ENCODE measurements at places on chromosomes 12 and 14.
A peak's percentile ranks its signal among the peaks of the same experiment; 100 is the strongest.

GRCh38 chr14:68513838-68514607, 278.8 kb downstream of the ZFP36L1 start:
- DNase-seq: no peak
- peaks cover 10% of the 10 kb centered on the region for H3K4me1 ChIP-seq
- H3K36me3 ChIP-seq: no peaks in the 10 kb centered on the region
- no peak overlapping the region for H3K27ac ChIP-seq
- no peaks in the 10 kb centered on the region for H3K27me3 ChIP-seq

DNA sequence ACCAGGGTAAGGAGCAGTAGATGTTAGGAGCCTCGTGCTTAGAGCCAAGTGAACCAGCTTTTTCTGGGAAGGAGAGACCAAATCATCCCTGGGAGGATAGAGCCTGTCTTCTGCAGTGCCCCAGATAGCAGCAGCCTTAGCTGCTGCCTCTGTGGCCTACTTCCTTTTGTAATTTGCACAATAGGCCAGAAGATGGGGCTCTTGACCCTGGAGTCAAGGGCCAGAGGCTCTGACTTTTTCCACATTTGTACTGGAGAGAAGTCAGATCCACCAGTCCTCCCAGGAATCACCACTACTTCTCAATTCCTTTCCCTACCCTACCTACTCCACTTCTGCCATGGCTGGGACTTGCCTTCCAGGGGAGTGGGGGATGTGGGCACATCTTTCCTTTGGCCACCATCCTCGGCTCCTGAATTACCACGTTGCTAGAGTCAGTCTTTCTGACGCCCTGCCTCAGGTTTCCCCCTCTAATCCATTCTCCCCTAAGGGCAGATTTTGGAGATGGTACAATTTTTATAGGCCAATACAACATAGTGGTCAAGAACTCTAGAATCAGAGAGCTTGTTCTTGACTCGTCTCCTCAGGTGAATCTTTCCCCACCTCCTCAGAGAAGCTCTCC, 3.3 kb upstream of the SLC4A8 start:
- H3K36me3 ChIP-seq: no peaks in the 10 kb centered on the region
- H3K4me3 ChIP-seq: no peak overlapping the region
- DNase-seq: peak; percentile 64
- H3K27ac ChIP-seq: no peak overlapping the region
- peaks cover 6% of the 10 kb centered on the region for H3K27me3 ChIP-seq

DNA sequence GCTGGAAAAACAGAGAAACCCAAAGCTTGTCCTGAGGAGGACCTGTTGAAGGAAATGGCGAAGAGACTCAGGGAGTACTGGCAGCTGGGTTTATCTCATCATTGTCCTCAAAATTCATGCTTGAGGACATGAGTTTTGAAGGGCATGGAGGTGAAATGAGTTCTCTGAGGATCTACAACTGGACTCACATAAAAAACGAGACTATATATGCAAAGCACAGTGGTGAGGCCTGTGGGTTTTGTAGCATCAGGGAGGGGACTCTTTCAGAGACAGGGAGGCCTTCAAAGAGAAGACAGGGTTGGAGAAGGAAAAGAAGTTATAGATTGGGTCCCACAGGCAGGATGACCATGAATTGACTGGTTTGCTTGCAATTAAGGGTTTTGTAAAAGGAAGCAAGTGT, 71.3 kb upstream of the SCN8A start:
- H3K4me1 ChIP-seq: no peaks in the 10 kb centered on the region
- no peaks in the 10 kb centered on the region for H3K36me3 ChIP-seq
- H3K4me3 ChIP-seq: no peak overlapping the region
- no peak overlapping the region for H3K27ac ChIP-seq
- H3K27me3 ChIP-seq: peaks cover 4% of the 10 kb centered on the region

DNA sequence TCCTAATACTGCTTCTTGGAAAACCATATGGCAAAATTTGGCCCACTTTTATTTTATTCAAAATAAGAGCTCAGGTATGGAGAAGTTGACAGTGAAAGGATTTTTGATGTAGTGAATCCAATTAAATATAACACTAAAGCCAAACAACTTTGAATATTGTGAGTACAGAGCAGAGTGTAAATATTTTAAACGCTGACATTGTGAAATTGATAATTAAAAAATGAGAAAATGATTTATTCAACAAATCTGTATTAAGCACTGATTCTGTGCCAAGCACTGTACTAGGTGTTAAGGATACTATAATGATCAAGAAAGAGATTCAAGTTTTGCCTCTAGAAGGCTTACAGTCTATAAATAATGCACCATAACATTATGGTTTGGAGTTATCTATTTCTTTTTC, 50.5 kb downstream of the ATL1 start:
- DNase-seq: no peak
- H3K4me3 ChIP-seq: no peak overlapping the region
- peaks cover 5% of the 10 kb centered on the region for H3K4me1 ChIP-seq
- H3K36me3 ChIP-seq: no peaks in the 10 kb centered on the region

DNA sequence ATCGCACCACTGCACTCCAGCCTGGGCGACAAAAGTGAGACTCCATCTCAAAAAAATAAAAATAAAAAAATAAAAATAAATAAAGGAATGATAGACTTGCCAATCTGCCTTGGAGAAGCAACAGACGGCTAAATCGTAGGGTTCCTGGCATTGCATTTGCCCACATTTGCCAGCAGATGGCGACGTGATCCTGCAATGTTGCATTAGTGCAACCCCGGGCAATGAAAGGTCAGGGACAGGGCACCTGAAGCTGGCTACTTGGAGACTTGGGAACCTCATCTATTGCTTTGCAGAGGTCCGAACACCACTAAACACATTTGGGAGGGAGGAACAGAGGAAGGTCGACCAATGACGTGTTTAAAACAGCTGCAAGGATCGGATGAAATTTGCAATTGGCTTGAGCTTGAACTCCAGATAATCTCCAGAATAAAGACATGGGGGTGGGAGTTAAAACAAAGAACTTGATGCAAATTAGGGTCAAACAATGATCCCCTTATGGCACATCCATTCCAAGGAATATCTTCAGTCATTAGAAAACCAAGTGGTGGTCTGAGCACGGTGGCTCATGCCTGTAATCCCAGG, 34.6 kb downstream of the SPRING1 start:
- no peak overlapping the region for H3K4me3 ChIP-seq
- peaks cover 9% of the 10 kb centered on the region for H3K27me3 ChIP-seq
- H3K36me3 ChIP-seq: no peaks in the 10 kb centered on the region
- H3K27ac ChIP-seq: no peak overlapping the region

DNA sequence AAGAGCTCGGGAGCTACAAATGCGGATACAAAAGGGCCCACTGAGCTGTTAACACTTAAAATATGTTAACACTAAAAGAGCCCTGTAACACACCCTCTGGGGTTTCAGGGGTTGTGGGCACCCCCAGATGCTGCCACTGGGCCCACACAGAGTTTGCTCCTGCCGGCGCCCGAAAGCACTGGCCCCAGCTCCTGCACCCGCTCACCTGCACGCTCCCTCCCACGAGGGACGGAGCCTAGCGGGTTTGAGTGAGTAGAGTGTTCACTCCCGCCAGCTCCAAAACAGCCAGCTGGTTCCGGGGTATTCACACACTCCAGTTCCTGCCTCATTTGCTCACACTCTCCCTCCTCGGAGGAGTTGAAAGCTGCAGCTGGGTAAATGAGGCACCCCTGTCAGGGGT, 357.7 kb downstream of the ETNK1 start:
- H3K36me3 ChIP-seq: no peaks in the 10 kb centered on the region
- H3K27me3 ChIP-seq: peaks cover 2% of the 10 kb centered on the region
- no peak for DNase-seq
- no peaks in the 10 kb centered on the region for H3K4me1 ChIP-seq
- no peak overlapping the region for H3K27ac ChIP-seq

GRCh38 chr12:6206327-6206726, 6.1 kb downstream of the CD9 start:
- DNase-seq: no peak
- peaks cover 38% of the 10 kb centered on the region for H3K27me3 ChIP-seq
- no peak overlapping the region for H3K4me3 ChIP-seq
- no peaks in the 10 kb centered on the region for H3K36me3 ChIP-seq
- no peak overlapping the region for H3K27ac ChIP-seq

- H3K4me1 ChIP-seq: no peaks in the 10 kb centered on the region
- H3K27ac ChIP-seq: no peak overlapping the region
- no peaks in the 10 kb centered on the region for H3K27me3 ChIP-seq
These were observed 116.3 kb downstream of the TSPAN8 start for GRCh38 chr12:71041476-71041875.

- peak overlapping the region; percentile 98 for H3K27ac ChIP-seq
- H3K27me3 ChIP-seq: no peaks in the 10 kb centered on the region
- DNase-seq: no peak
- peaks cover 31% of the 10 kb centered on the region for H3K36me3 ChIP-seq
- H3K4me1 ChIP-seq: peaks cover 48% of the 10 kb centered on the region
- peak overlapping the region; percentile 96 for H3K4me3 ChIP-seq
These were observed 2.2 kb downstream of the BAZ1A start for GRCh38 chr14:34872822-34873588.

DNA sequence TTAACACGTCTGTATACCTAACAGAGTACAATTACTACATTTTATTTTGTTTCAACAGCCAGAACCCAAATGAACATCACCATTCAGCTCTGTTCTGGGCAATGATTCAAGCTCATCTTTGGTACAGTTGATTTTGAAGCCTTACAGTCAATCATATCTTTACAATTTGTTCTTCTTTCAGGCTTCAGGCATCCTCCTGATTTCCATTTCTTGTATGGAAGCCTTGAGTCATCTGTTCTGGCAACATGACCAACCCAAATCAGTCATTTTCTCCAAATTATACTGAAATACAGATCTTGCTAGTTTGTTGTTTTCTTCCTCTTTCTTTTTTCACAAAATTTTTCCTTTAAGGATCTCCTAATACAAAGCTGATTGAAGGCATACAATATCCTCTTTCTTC, 80.2 kb downstream of the PAX9 start:
- no peaks in the 10 kb centered on the region for H3K4me1 ChIP-seq
- no peaks in the 10 kb centered on the region for H3K27me3 ChIP-seq
- no peak overlapping the region for H3K4me3 ChIP-seq
- H3K27ac ChIP-seq: no peak overlapping the region
- DNase-seq: no peak
- no peaks in the 10 kb centered on the region for H3K36me3 ChIP-seq

- no peak for DNase-seq
- no peaks in the 10 kb centered on the region for H3K27me3 ChIP-seq
- H3K27ac ChIP-seq: no peak overlapping the region
- H3K36me3 ChIP-seq: no peaks in the 10 kb centered on the region
- H3K4me1 ChIP-seq: no peaks in the 10 kb centered on the region
- no peak overlapping the region for H3K4me3 ChIP-seq
These were observed 139.6 kb downstream of the SLC2A13 start for GRCh38 chr12:39966256-39966655.

DNA sequence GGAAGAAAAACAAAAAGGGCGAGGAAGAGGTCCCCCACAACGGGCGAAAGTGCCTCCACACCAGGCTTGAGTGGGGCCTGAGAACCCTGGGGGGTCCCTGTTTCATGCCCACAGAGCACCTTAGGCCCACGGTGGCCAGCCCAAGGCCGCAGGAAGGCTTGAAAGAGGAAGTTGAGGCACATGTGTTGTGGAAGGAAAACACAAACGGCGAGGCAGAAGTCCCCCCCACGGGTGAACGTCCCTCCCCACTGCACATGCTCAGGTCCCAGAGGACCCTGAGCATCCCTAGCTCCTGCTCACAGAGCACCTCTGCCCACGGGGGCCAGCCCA, 371.5 kb downstream of the ALG10 start:
- DNase-seq: peak; percentile 4
- H3K4me1 ChIP-seq: no peaks in the 10 kb centered on the region
- H3K36me3 ChIP-seq: no peaks in the 10 kb centered on the region
- H3K27me3 ChIP-seq: no peaks in the 10 kb centered on the region
- no peak overlapping the region for H3K4me3 ChIP-seq

GRCh38 chr12:90262251-90262650, 553.6 kb upstream of the ATP2B1 start:
- no peaks in the 10 kb centered on the region for H3K36me3 ChIP-seq
- peaks cover 27% of the 10 kb centered on the region for H3K27me3 ChIP-seq
- no peaks in the 10 kb centered on the region for H3K4me1 ChIP-seq
- DNase-seq: no peak
- H3K4me3 ChIP-seq: no peak overlapping the region

DNA sequence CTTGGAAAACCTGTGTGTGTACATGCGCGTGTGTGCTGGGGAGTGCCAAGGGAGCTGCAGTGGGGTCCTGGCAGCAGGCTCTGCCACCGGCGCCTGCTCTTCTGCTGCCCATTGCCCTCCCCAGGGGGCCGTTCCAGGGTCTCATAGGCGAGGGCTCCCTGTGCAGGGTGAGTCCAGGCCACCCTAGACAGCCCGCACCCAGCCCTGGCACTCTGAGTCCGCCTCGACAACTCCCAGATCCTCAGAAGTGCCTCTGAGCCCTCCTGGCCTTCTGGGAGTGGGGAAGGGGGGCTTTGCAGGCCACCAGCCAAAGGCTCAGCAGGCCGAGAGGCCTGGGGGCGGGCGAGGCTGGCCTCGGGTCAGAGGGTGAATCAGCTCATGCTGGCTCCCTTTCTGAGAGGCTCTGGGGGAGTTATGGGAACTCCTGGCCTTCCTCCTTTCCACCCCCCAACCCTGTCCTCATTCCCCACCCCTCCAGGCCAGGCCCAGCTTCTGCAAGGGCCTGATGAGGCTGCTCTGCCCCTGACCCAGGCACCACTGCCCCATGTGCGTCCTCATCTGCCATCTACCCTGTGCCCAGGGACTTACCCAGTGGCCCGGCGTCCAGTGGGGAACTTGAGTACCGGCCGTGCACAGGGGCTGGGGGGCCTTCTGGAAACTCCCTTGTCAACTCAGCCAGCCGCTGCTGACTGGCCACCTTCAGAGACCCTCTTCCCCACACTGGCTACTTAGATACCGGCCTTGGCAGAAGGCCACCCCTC, 2.1 kb upstream of the TEDC1 start:
- peak overlapping the region; percentile 92 for H3K4me3 ChIP-seq
- DNase-seq: no peak
- H3K36me3 ChIP-seq: peaks cover 2% of the 10 kb centered on the region
- peaks cover 27% of the 10 kb centered on the region for H3K4me1 ChIP-seq
- no peaks in the 10 kb centered on the region for H3K27me3 ChIP-seq

GRCh38 chr12:80230068-80230467, 130.7 kb downstream of the OTOGL start:
- H3K27me3 ChIP-seq: peaks cover 7% of the 10 kb centered on the region
- H3K27ac ChIP-seq: no peak overlapping the region
- H3K36me3 ChIP-seq: no peaks in the 10 kb centered on the region
- H3K4me3 ChIP-seq: no peak overlapping the region
- no peak for DNase-seq
- H3K4me1 ChIP-seq: peaks cover 4% of the 10 kb centered on the region

- peaks cover 34% of the 10 kb centered on the region for H3K27me3 ChIP-seq
- H3K36me3 ChIP-seq: peaks cover 20% of the 10 kb centered on the region
- no peak overlapping the region for H3K27ac ChIP-seq
- H3K4me1 ChIP-seq: peaks cover 2% of the 10 kb centered on the region
These were observed 390.6 kb downstream of the DPF3 start for GRCh38 chr14:72503271-72503670.

GRCh38 chr12:124436366-124436765, 131.0 kb downstream of the NCOR2 start:
- H3K27me3 ChIP-seq: no peaks in the 10 kb centered on the region
- peaks cover 8% of the 10 kb centered on the region for H3K36me3 ChIP-seq
- DNase-seq: no peak
- no peak overlapping the region for H3K4me3 ChIP-seq
- H3K27ac ChIP-seq: no peak overlapping the region
